ENCODE measurements at places on chromosomes 5 and 9. TPM values are rescaled to one million over a fixed set of nuclear protein-coding genes. Genes with fewer than 3 reads are reported as not detected.

GRCh38 chr5:122263352-122264030 is 48.5 kb upstream of the SNCAIP start:
- no peak overlapping the region for H3K4me3 ChIP-seq
- no peaks in the 10 kb centered on the region for H3K4me1 ChIP-seq
- H3K27ac ChIP-seq, result no peak overlapping the region
- no peaks in the 10 kb centered on the region for H3K36me3 ChIP-seq
- DNase-seq, result no peak

The PTPN3 gene
- 27.4 TPM for total RNA-seq

GRCh38 chr5:98997000-98997399 is 68.2 kb upstream of the CHD1 start:
- H3K27ac ChIP-seq, result no peak overlapping the region
- no peak overlapping the region for H3K4me3 ChIP-seq
- no peaks in the 10 kb centered on the region for H3K36me3 ChIP-seq
- H3K4me1 ChIP-seq, result no peaks in the 10 kb centered on the region
- no peak for DNase-seq

GRCh38 chr5:180555168-180555921 is 36.0 kb downstream of the SCGB3A1 start:
- H3K4me3 ChIP-seq, result no peak overlapping the region
- no peaks in the 10 kb centered on the region for H3K4me1 ChIP-seq
- peaks cover 39% of the 10 kb centered on the region for H3K36me3 ChIP-seq
- no peak overlapping the region for H3K27ac ChIP-seq
- no peak for DNase-seq

GRCh38 chr5:10125116-10125515 is 124.6 kb downstream of the ATPSCKMT start:
- H3K4me1 ChIP-seq, result peaks cover 15% of the 10 kb centered on the region
- H3K27ac ChIP-seq, result no peak overlapping the region
- H3K27me3 ChIP-seq, result no peaks in the 10 kb centered on the region
- no peaks in the 10 kb centered on the region for H3K36me3 ChIP-seq

The GCNT4 gene
- total RNA-seq, result 0.27 TPM

The GALNT10 gene
- total RNA-seq, result 11.5 TPM

DNA sequence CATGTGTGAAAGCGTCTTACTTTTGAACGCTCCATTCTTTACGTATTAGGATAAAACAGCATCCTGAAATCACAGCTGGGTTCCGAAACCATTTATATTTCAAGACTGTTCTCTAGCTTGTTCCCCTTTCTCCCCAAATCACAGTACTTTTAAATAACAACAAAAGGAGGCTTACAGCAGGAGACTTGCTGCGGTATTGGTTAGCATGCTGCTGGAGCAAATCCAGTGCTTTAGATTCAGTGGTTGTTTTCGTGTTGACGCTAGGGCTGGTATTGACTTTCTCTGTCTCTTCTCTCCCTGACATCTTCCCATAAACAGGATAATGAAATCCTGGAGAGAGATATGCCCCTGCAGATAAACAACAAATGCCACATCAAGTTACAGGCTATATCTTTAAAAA is 103.1 kb downstream of the ZNF608 start:
- peaks cover 20% of the 10 kb centered on the region for H3K4me1 ChIP-seq
- no peak for DNase-seq
- no peak overlapping the region for H3K27ac ChIP-seq
- no peak overlapping the region for H3K4me3 ChIP-seq
- H3K36me3 ChIP-seq, result peaks cover 39% of the 10 kb centered on the region

The PCDHB10 gene
- total RNA-seq, result 0.63 TPM

GRCh38 chr5:173781816-173782670 is 106.1 kb upstream of the CPEB4 start:
- H3K4me3 ChIP-seq, result no peak overlapping the region
- peak overlapping the region; percentile 58 for H3K27ac ChIP-seq
- H3K36me3 ChIP-seq, result no peaks in the 10 kb centered on the region
- peaks cover 18% of the 10 kb centered on the region for H3K4me1 ChIP-seq

DNA sequence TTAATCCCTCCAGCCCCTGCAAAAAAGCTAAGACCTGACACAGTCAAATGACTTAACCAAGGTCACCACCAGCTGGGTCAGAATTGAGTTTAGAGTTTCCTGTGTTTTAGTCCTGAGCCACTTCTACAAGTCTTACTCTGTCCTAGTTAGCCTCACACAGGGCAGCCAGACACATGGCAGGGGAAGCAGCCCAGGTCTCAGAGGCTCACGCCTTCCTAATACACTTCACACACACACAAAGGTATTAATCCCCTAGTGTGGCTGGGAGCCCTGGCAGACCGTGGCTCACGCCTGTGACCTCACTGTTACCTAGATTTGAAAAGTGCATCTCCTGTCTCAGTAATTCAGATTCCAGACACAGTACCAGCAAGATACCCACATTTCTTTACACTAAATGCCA is 77.4 kb upstream of the WWC1 start:
- no peak overlapping the region for H3K27ac ChIP-seq
- peaks cover 27% of the 10 kb centered on the region for H3K36me3 ChIP-seq
- DNase-seq, result no peak

- H3K4me3 ChIP-seq, result no peak overlapping the region
- H3K27me3 ChIP-seq, result no peaks in the 10 kb centered on the region
- H3K27ac ChIP-seq, result no peak overlapping the region
- no peak for DNase-seq
- H3K36me3 ChIP-seq, result no peaks in the 10 kb centered on the region
Measured at GRCh38 chr5:128498844-128499455, 39.1 kb downstream of the FBN2 start.

DNA sequence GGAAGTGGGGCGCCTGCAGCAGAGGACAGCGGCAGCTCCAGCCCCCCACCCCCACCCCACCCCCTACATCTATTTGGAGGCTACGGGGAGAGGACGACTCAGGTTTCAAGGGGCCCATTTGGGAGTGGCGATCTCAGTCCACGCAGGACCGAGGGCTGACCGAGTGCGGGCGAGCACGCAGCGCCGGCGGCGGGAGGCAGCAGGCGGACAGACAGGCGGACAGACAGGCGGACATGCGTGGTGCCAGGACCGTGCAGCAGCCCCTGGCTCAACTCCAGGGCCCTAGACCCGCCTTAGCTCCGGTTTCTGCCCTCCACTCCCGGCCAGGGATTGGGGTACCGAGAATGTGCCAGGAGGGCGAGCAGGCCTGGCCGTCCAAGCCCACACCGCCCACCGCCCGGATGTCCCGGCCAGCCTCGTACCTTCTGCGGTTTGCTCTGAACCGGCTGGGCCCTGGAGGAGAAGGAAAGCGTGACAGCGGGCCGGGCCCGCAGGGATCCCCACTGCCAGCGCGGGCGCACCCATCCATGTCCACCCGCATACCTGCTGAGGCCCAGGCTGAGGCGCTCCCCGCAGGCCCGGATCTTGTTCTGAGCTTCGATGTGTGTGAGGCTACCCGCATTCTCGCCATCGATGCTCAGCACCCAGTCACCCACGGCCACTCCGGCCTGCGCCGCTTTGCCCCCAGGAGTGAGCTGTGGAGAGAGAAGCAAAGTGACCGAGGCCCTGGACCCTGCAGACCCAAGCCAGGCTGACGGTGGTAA is 5.2 kb downstream of the PDLIM7 start:
- peaks cover 59% of the 10 kb centered on the region for H3K36me3 ChIP-seq
- DNase-seq, result no peak
- no peak overlapping the region for H3K4me3 ChIP-seq
- peaks cover 16% of the 10 kb centered on the region for H3K27me3 ChIP-seq

The SARDH gene
- 0.63 TPM for total RNA-seq

- H3K36me3 ChIP-seq, result peaks cover 4% of the 10 kb centered on the region
- no peak for DNase-seq
- H3K27ac ChIP-seq, result no peak overlapping the region
Measured at GRCh38 chr5:154215571-154216325, 25.2 kb downstream of the GALNT10 start.

GRCh38 chr5:110956280-110956912 is 115.1 kb upstream of the TSLP start:
- no peaks in the 10 kb centered on the region for H3K27me3 ChIP-seq
- H3K4me3 ChIP-seq, result no peak overlapping the region
- no peaks in the 10 kb centered on the region for H3K36me3 ChIP-seq
- no peak overlapping the region for H3K27ac ChIP-seq
- H3K4me1 ChIP-seq, result no peaks in the 10 kb centered on the region

The NXNL2 gene
- 0.30 TPM for total RNA-seq

The IGIP gene
- 12.0 TPM for total RNA-seq

GRCh38 chr5:163260961-163261360 is 176.4 kb upstream of the CCNG1 start:
- no peaks in the 10 kb centered on the region for H3K36me3 ChIP-seq
- H3K4me3 ChIP-seq, result no peak overlapping the region
- no peak overlapping the region for H3K27ac ChIP-seq
- no peak for DNase-seq

GRCh38 chr5:162995568-162995967 is 441.8 kb upstream of the CCNG1 start:
- no peaks in the 10 kb centered on the region for H3K36me3 ChIP-seq
- DNase-seq, result no peak
- H3K27me3 ChIP-seq, result no peaks in the 10 kb centered on the region
- no peaks in the 10 kb centered on the region for H3K4me1 ChIP-seq
- no peak overlapping the region for H3K4me3 ChIP-seq

Measured in left ventricle myocardium inferior (tissue), 1 donor.